ENCODE measurements at places on chromosomes 16 and 17. TPM values are rescaled to one million over a fixed set of nuclear protein-coding genes. Genes with fewer than 3 reads are reported as not detected.

FGF11 gene
- 8.0 TPM for polyA plus RNA-seq

GRCh38 chr16:1444730-1445517 lies 568 bp upstream of the CCDC154 start:
- DNase-seq, result no peak

SPNS1 gene
- polyA plus RNA-seq, result 36.0 TPM

GRCh38 chr17:68601565-68602288 lies 560 bp upstream of the FAM20A start:
- no peak for DNase-seq

- no peak for DNase-seq
Measured at GRCh38 chr17:56269556-56270389, 116.5 kb downstream of the ANKFN1 start.

DNA sequence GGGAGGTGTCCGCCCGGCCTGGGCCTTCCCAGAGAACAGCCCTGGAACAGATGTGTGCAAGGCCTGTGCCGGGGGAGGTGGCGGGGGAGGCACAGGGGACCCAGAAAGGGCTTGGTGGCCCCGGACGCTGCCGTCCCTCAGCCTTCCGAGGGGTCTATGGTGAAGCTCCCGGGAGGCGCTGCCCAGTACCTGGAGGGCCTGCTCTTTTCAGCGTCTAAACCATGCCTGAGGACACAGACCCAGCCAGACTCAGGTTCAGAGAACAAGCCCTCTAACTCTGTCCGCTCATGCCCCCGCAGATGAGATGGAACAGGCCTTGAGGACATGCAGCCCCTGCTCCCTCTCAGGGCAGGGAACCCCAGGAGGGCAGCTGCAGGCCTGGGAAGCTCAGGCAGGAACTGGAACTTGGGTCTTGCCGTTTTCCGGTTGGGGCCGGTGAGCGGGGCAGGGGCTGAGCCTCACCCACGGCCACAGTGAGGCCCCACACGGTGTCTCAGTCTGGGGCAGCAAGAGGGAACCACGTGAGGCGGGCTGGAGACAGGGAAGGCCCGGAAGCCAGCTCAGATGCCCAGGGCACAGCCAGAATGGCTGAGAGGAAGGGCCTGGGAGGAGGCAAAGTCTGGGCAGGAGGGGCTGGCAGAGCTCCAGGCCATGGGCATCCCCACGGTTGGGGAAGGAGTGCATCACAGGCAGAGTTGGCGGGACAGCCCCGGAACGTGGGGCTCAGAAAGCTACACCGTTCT lies 12.5 kb downstream of the SLC16A3 start:
- no peak for DNase-seq

TTLL6 gene
- 0.52 TPM for polyA plus RNA-seq

- DNase-seq, result no peak
Measured at GRCh38 chr16:63612462-63613227, 1509.2 kb downstream of the CDH11 start.

DNA sequence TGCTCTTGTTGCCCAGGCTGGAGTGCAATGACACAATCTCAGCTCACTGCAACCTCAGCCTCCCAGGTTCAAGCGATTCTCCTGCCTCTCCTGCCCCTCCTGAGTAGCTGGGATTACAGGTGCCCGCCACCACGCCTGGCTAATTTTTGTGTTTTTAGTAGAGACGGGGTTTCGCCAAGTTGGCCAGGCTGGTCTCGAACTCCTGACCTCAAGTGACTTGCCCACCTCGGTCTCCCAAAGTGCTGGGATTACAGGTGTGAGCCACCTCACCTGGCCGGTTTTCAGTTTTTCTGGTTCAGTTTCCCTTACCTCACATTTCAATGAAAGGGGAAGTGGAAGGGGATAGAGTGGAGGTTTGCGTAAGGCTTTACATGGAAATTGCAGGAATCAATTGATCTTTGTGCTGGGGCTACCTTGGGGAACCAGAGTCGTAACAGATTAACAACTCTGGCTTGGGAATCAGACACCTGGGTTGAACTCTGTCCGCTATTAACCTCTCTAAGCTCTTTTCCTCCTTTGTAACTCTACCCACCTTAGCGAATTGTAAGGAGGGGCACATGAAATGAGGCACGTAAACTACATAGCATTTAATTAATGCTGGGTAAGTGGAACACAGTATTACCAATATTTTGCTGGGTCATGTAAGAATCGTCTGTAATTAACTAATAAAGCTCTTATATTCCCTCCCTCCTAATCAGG lies 3.2 kb downstream of the MPV17L start:
- peak; percentile 36 for DNase-seq
